ENCODE measurements at places on chromosomes 3 and 15.

- DNase-seq = no peak
These were observed 182.8 kb upstream of the TOPAZ1 start for GRCh38 chr3:44058868-44059203.

- no peak for DNase-seq
These were observed 921.1 kb downstream of the ROBO1 start for GRCh38 chr3:78846718-78847117.

DNA sequence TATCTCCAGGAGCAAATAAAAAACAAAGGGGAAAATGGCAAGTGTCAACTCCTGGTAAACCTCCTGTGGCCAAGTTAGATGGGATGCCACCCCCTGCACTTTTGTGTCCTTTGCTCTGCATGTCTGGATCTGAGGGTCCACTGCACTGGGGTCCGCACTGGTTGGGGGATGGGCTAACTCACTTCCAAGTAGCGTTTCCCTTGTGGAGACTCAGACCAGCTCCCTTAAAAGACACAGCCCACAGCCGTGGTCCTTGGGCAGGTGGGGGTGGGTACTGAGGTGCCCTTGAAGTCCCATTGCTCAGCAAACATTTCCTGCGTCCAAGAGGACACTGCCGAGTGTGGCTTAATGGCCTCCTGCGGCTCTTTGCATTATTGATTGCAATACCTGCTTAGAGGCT, 188.2 kb downstream of the MEGF11 start:
- DNase-seq = no peak

- no peak for DNase-seq
These were observed 20.2 kb upstream of the IMPG2 start for GRCh38 chr3:101340591-101340990.

DNA sequence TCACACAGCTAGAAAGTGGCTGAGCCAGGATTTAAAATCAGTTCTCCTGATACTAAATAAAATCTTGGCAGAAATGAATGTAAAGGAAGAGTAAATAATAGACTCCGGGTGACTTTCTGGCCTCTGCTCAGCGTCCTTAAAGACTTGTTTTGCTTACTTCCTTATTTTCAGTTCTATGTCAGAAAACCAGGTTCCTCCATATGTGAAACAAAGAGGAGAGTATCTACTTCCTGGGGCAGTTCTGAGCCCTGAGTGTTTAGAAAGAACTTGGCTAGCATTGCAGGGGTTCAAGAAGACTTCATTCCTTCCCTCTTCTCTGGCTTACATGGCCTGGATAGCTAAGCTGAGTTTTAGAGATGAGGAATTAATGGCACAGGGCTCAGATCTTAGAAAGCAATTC, 222.8 kb upstream of the TLE3 start:
- DNase-seq = no peak

DNA sequence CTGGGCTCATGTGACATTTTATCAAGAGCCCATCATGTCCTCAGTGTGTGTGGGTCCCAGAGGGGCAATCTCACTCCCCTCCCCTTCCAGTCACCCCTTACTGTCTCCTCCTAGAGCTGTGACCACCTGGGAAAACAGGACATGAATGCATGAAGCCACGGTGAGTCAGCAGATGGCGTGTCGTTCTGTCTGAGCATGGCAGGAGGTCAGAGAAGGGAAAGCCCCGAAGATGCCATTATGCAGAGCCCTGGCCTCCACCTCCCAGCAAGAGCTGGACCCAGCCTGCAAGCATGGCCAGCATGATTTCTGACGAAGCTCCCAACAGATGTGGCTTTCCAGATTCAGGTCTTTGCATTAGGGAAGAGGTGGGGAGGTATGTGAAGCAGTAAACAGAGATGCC, 118.5 kb downstream of the TLE3 start:
- no peak for DNase-seq

- DNase-seq = no peak
These were observed 59.0 kb downstream of the FRMD4B start for GRCh38 chr3:69326855-69327300.

GRCh38 chr3:97721446-97721845, 43.1 kb upstream of the ARL6 start:
- no peak for DNase-seq

GRCh38 chr3:193650585-193650984, 57.6 kb downstream of the OPA1 start:
- DNase-seq = no peak

GRCh38 chr3:57160076-57160764, 4.9 kb downstream of the IL17RD start:
- no peak for DNase-seq

GRCh38 chr15:28948036-28948435, 62.3 kb downstream of the APBA2 start:
- DNase-seq = no peak

GRCh38 chr3:171791692-171792076, 18.6 kb downstream of the PLD1 start:
- no peak for DNase-seq

DNA sequence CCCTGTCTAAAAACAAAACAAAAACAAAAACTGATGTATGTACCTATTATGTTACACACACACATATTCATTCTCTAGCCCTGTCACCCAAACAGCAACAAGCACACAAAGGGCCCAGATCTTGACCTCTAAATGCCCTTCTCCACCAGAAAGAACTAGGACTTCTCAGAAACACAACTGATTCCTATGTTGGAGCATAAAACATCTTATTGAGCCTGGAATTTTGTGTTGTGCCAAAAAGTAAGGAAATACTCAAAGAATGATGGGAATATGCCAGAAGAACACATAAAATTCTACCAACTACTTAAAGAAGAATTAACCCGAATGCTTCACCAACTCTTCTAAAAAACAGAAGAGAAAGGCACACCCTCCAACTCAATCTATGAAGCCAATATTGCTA, 66.7 kb upstream of the OCA2 start:
- DNase-seq = no peak
